ENCODE measurements at places on chromosomes 2 and 18. TPM values are rescaled to one million over a fixed set of nuclear protein-coding genes. Genes with fewer than 3 reads are reported as not detected.

DNA sequence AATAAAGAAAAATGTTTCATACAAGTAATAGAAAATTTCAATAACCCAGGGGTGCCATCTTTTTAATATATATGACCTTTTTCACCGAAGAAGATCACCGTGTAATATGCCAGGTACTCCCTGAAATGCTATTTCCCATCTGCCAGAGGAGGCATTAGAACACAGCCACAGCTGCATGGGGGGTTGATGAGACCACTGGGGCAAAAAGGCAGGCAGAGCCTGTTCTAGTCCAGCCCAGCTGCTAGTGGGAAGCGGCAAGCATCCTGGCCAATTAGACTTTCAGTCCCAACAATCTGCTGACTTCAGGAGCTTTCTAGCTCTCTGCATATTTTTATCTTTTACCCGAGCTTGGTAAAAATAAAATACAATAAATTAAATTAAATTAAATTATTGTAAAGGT, 362.6 kb downstream of the RIT2 start:
- DNase-seq = no peak

GRCh38 chr18:453400-453799, 47.1 kb downstream of the COLEC12 start:
- DNase-seq = no peak

DNA sequence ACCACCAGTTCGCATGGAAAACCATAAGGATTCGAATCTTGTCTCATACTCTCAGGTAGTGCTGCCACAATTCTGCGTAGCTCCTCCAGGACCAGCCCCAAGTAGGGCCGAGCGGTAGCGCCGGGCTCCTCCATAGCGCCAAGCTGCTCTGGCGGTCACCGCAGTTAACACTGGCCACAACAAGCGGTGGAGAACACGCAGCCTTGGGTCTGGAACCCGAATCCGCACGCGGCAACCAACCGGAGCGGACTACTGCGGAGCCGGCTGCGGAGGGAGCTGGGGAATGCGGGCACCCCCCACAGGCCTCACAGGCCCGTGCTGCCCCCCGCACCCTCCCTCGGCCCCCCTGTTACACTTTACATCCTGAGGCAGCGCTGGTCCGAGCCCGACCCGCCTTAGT, 531.5 kb downstream of the STK39 start:
- DNase-seq = no peak

DNA sequence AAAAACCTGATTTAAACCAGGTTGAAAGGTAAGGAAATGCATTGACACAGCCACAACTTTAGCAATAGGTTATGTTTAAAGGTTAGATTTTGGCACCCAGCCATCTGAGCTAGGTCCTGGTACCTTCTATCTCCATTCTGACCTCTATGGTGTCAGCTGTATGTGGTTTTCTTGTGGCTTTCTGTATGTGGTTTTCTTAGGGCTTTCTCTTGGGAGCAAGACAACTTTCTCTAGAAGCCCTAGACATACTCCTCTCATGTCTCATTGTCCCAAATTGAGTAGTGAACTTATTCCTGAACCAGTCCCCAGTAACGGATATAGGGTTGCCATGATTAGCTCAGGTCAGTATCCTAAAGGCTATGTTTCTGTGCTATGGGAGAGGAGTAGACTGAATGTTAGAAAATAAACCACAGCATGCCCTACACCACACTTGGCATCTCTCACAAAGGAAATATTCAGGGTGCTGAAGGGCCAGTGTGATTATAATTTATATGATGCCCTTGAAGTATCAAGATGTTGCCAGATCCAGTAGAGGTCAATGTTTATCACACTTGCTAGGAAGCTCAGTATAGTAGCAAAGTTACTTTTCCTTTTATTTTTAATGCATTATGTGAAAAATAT, 176.1 kb downstream of the CAPN13 start:
- DNase-seq = no peak

DNA sequence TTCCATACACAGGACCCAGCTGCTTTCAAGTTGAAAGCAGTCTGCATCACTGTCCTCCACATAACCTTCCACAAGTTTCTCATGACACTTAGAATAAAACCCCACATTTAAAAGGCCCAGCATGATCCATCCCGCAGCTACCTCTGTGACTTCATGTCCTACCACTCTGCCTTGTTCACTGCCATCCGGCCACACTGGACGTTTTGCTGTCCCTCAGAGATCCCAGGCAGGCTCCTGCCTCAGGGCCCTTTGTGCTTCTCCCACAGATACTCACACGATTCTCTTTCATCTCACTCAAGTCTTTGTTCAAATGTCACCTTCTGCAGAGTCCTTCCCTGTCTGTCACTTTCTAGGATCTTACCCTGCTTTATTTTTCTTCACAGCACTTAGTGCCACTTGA, 232.9 kb upstream of the BOD1L2 start:
- no peak for DNase-seq

GRCh38 chr2:61065714-61066709, at the start of gene SANBR:
Gene SANBR (plus strand): TSS chr2:61065871. CDS start chr2:61070351, 4,480 bp downstream.
- DNase-seq = peak; percentile 95

- no peak for DNase-seq
Observed at GRCh38 chr18:56889621-56890020, 238.5 kb downstream of the WDR7 start.

The COL3A1 gene
- 29.2 TPM for total RNA-seq
